ENCODE measurements at places on chromosomes 4 and X.

DNA sequence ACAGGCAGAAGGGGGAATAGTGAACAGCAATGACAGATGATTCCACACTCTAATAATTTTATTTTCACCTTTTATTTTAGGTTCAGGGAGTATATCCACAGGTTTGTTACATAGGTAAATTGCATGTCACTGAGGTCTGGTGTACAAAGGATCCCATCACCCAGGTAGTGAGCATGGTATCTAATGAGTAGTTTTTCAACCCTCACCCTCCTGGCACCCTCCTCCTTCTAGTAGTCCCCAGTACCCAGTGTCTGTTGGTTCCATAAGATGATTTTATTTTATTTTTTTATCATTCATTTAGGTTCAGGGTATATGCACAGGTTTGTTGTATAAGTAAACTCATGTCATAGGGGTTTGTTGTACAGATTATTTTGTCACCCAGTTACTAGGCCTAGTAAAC, 58.6 kb upstream of the UGT8 start:
- DNase-seq: no peak

DNA sequence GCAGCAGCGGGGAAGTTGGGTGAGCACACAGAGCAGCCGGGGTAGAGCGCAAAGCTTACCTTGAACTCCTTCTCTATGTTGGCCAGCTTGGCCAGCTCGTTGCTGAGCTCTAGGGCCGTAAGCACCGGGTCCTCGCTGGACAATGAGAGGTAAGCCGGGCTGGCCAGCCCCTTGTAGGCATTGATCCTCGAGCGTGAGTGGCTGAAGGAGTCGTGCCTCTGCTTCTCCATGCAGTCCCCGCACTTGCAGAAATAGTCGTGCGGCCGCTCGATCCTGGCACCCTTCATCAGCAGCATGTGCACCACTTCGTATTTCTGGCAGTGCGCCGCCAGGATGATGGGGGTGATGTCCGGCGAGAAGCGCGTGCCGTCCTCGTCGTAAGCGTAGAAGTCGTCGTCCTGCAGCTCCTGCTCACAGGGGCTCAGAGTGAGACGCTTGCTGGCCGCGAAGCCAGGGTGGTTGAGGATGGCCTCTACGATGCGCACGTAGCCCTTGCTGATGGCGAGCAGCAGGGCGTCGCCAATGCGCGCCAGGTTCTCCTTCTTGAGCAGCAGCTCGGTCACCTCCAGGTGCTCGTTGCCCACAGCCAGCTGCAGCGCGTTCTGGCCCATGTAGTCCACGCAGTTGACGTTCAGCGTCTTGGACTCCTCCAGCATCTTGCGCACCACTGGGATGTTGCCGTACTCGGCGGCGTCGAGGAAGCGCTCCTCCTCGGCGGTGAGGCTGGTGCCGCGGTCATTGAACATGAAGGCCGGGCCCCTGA, 19.5 kb downstream of the TRPC3 start:
- no peak for DNase-seq

DNA sequence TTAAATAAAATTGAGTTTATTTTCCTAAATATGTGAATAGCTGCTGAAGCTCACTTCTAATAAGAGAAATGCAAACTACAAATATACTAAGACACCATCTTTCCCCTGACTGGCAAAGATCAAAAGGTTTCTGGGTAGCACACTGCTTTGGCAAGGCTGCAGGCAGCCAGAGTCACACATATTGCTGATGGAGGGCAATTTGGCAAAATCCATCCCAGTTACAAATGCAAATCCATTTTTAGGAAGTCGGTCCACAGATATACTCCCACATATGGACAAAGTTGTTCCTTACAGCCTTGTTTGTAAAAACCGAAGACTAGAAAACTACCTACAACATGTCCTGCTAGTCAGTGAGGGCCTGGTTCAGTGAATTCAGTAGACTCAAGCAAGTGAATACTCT, 12.4 kb downstream of the USP46 start:
- DNase-seq: no peak

DNA sequence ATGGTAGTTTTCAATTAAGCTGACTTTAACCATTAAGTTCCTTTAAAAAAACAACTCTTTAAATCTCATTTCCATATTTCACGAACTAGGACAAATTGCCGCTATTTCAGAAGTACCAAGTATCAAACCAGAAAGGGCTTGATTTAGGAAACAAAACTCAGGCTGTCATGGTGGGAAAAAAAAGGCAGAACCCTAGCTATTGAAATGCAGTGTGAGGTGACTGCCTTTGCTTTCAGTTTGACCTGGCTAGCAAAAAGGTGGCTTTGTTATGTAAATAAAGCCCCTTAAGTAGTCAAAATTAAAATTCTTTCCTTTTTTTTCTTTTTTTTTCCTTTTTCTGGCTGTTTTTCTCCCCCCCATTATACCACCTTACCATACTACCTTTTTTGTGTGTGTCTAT, 40.6 kb upstream of the CYP2U1 start:
- DNase-seq: no peak

DNA sequence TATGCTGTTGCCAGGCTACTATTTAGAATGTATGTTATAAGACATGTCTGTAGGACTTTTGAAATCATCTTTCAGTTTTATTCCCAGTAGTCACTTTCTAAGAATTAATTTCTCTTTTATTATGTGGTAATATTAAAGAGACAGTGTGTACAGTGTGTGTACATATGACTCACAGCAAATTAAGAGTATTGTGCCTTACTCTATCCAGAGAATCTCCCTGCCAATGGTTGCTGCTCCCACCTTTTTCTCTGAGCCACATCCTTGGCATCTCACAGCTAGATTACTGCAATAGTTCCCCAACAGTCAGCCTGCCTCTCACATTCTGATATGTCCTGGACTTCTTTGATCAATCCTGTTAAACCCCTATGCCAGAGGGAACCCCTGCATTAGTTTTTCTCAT, 114.5 kb downstream of the ANXA5 start:
- no peak for DNase-seq

GRCh38 chr4:141133146-141133998, at the start of gene RNF150:
TSS of gene RNF150 (minus strand) at chr4:141133469.
- peak; percentile 22 for DNase-seq

DNA sequence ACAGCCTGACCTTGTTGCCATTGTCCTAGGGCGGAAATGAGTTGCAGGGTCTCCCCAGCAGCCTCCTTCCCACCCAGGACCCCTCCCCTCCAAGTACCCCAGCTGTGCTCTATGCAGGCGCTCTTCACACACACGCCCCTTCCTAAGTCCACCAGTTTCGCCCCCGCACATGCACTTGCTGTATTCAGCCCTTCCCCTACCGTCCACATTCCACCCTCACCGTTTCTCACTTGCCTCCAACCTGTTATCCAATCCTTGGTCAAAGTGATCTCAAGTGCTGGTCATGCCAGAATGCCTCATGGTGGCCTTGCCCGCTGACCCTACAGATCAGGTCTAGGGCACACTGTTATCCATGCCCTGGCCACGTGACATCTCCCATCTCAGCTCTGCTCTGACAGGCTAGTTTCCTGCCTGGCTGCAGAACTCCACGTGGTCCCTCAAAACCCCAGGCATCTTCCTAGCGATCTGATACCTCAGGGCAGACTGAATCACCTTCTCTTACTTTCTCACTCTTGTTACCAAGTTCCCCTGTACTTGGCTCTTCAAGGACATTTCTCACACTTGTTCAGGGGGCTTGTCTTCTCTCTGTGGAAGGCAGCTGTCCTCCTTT, 39.7 kb downstream of the NSG1 start:
- DNase-seq: no peak

GRCh38 chr4:107791902-107792301, 32.8 kb upstream of the SGMS2 start:
- no peak for DNase-seq

DNA sequence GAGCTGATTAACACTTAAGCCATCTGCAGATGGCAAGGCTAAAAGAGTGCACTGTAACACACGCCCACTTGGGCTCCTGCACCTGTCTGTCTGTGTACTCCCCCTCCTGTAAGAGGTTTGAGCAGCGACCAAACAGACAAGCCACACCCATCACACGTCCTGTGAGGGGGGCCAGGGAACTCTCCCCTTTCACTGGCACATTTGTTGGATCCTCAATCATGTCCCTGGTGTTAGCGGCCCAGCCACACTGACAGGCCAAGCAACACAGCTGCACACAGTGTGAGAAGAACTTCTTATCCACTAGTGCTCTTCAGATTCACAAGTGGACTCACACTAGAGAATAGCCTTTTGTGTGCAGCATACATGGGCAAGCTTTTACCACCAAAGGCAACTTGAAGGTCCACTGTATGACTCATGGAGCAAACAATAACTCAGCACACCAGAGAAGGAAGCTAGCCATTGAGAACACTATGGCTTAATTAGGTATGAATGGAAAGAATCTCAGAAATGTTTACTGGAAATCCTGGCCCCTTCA, 29.1 kb upstream of the UTP14A start:
- DNase-seq: no peak

DNA sequence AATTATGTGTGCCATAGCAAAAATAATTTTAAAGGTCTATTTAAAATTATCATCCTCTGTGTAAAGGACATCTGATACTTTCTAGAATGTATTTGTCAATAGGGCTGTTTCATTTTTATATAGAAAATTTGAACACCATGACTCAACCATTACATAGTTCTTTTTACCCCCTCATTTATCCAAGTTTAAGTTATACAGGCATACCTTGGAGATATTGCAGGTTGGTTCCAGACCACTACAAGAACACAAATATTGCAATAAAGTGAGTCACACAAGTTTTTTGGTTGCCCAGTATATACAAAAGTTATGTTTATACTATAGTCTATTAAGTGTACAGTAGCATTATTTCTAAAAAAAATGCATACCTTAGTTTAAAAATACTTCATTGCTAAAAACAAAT, 130.4 kb downstream of the MSL3 start:
- no peak for DNase-seq

DNA sequence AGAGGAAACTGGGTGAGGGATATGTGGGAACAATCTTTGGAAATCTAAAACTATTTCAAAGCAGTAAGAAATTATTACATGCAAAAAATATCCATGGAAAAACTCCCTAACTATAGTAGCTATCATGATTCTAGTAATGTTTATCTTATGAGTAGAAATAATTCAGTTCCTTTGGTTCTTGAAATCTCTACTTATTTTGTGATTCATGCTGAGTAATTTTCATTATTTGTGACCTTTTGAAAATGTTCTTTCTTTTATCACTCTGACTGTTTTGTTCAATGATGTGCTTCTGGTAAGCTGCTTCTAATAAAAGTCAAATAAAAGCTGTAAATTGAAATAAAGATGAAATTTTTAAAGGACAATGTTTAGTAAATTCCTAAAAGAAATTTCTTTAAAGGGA, 40.4 kb upstream of the MAGEB10 start:
- no peak for DNase-seq

GRCh38 chr4:4659871-4660651, 118.2 kb upstream of the STX18 start:
- no peak for DNase-seq

All from activated T-cell treated with anti-CD3 and anti-CD28 coated beads, Interleukin-2, amount 50 U/mL, for 1 hour (primary cell).